ENCODE measurements at places on chromosomes 5 and 9.
A peak's percentile ranks its signal among the peaks of the same experiment; 100 is the strongest.

- no peak for DNase-seq
Measured at GRCh38 chr5:143051244-143052058, 281.3 kb downstream of the ARHGAP26 start.

GRCh38 chr9:120402741-120403542 lies 177.0 kb downstream of the CDK5RAP2 start:
- DNase-seq, result no peak

- DNase-seq, result no peak
Measured at GRCh38 chr9:16309469-16310271, 560.8 kb downstream of the BNC2 start.

DNA sequence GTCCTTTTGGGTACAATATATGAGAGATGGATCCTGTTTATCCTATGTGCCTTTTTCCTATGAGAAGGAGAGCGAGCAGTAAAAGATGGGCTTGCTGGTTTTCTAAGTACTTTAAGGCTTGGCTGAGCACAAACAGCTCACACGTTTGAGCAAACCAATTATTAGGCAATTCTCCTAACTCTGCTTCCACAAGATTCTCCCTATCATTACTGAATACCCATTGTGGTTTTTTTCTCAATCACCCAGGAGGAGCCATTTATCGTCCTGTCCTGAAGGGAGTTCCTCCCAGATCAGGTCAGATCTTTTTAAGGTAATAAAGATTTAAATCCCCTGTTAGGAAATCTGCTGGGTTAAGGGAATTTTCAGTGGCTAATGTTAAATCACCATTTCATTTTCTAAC lies 19.4 kb upstream of the C1QTNF3 start:
- DNase-seq, result no peak

DNA sequence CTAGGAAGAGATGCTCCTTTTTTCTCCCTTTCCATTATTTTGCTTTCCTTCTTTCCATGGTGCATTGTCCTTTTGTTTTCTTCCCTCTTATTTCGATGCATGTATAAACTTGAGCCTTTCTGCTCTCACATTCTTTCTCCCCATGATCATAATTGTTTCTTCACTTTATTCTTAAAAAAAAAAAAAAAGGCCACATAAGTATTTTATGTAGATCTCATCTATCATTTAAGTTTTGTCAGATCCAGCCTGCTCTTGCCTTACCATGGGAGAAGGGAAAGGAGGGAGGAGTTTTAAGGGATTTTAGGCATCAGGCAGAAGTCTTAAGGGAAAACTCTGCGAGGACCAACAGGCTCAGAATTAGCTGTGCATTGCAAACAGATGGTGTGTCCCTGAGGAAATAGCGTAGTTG lies 11.1 kb downstream of the TGFBR1 start:
- DNase-seq, result no peak

DNA sequence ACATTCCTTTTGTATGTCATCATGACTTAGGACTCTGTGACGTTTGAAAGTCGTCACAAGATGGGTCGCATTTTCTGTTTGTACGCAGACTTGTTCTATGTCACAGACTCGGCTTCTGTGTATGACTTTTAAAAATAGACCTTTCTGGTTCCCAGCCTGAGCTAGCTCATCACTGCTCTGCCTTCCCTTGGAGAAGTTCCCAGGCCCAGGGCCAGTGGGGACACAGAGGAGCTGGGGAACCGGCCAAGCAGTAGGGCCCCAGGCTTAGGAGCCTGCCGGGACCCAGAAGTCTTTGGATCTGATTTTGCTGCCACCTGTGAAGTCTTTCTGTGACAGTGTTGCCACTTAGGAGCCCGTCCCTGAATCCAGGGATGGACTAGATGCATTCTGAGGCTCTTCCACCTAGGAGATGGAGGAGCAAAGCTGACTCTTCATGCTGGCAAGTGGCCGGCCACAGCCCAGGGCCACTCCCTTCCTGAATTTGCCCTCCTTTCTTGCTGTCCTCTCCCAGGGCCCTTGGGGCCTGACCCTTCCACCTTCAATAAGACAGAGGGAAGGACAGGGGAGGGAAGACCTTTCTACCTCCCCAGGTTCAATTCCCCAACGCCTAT lies 18.1 kb upstream of the UBE2QL1 start:
- DNase-seq, result no peak

DNA sequence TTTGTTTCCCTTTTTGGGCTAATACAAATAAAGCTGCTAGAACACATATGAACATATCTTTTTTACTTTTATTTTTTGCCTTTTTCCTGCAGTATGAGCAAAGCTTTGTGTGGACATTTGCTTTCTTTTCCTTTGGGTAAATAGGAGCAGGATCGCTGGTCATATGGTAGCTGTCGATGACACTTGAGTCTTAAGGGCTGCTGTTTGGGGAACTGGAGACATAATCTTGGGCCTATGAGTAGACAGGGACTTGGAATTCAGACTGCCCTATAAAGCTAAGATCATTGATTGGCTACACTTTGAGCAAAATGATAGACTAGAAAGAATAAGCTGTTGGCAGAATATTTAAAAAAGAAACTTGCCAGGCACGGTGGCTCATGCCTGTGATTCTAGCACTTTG lies 60.9 kb upstream of the ABL1 start:
- no peak for DNase-seq

DNA sequence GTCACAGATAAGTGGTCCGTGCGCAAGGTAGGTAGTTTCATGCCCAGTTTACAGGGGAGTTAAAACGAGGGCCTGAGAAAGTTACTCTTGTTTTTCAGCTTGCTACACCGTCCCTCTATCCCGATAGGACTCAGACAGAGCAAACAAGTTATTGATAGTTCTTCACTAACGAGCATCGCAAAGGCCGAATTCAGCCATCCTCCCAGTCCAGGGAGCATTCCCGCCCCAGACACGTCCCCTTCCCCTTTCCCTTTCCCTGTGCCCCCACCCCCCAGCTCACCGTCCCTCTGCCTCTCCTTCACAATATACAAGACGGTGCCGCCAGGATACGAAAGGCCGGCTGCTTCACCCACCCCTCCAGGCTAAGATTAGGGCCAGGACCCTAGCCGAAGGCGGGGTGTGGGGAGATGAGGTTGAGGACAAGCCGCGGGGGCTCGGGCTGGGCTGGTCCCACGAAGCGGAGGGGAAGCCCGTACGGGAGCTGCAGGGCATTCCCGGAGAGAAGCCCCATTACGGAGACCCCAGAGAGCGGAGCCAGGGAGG lies 599 bp downstream of the KIAA1191 start:
- peak; percentile 7 for DNase-seq

DNA sequence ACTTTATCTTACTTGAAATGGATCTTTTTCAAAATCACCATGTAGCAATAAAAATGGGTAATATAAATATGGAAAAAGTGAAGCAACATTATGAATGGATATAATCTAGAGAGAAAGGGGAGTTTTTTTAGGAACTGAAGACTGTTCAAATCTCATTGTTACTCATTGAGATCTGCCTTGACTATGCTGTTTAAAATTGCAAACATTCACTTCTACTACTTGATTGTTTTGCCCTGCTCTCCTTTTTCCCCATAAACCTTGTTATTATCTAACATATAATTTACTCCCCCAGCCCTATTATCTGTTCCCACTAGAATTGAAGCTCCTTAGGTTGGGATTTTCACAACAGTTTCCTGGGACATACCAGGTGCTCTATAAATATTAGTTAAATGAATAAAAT lies 22.0 kb downstream of the PAM start:
- no peak for DNase-seq

DNA sequence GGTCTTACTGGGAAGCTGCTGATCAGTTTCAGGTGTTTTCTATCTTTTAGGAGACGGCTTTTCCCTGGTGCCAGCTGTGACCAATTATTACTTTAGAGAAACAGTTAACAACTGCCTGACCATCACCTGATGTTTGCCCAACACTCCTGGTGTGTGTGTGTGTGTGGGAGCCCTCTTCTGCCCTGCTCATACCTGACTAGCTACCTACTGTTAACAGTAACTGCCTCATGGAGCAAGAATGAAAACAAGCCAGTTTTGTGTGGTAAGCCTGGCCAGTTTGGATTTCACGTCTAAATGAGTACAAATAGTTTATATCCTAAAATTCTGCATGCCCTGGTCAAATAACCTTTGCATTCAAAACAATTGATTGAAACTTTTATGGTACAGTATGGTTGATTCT lies 46.1 kb upstream of the RIOK2 start:
- no peak for DNase-seq

DNA sequence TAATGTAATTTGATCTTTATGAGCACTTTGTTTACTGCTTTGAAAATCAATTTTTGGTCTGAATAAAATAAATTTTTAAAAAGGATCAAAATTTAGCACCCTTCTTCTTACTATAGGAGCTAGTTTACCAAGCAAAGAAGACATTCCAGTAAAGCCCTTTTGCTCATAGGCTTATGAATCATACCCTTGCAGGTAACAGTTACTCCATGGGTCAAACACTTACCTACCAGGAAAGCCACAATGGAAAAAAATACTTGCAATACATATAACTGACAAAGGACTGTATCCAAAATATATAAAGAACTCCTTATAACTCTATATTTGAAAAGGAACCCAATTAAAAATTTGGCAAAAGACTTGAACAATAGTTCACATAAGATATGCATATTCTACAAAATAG lies 66.6 kb downstream of the SHOC1 start:
- DNase-seq, result no peak

DNA sequence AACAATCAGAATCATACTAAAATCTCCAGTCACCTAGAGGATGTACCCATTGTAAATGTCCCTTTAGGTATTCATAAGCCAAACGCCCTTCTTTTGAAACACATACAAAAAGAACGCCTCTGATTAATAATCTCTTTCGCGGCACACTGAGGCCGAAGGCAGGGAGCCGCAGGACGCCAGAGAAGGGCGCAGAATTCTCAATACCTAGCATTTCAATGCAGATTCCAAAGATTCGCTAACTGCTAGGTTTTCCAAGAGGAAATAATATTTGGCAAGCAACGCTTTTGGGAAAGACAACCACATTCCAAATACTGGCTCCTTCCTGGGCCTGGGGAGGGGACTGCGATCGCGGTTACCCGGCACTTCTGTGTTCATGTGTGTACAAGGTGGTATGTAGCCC lies 203.3 kb downstream of the MEF2C start:
- no peak for DNase-seq

DNA sequence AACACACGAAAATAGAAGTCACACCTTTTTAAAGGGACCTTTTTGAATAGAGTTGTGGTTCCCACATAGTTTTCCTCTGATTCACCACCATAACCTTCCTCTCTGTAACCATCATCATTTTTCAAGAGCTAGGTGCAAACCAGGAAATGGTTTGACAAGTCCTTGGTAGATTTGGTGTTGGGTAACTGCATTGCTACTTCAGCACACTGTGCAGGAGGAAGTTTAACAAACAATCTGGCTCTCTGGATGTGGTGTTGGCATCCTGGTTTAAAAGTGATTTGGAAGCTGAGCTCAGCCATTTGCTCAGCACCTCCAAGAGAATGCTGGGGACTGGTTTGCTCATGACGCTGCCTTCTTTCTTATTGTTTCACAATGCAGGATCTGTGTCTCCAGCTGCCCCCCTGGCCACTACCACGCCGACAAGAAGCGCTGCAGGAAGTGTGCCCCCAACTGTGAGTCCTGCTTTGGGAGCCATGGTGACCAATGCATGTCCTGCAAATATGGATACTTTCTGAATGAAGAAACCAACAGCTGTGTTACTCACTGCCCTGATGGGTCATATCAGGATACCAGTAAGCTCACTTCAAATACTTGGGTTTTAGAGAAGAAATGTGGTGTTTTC lies 213.1 kb downstream of the RFK start:
- DNase-seq, result no peak

- no peak for DNase-seq
Measured at GRCh38 chr9:74173284-74173683, 323.9 kb upstream of the RORB start.

- no peak for DNase-seq
Measured at GRCh38 chr9:20732118-20732517, 48.1 kb downstream of the FOCAD start.

GRCh38 chr5:178649580-178649979 lies 22.7 kb upstream of the CLK4 start:
- no peak for DNase-seq

DNA sequence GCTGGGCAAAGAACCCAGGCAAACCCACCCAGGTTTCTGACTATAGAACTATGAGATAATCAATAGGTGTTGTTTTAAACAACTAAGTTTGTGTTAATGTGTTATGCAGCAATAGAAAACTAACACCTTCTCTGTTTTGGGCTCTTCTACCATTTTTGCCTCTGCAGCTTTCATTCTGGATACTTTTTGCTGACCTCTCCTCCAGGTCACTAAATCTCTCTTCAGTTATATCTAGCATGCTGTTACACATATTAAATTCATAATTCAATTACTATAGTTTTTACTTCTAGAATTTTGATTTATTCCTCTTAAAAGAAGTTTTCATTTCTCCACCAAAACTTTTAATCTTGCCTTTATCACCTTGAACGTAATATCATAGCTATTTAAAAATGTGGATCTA lies 17.2 kb downstream of the MAPK9 start:
- DNase-seq, result no peak

- DNase-seq, result peak; percentile 68
Measured at GRCh38 chr9:136532799-136533774, 12.8 kb downstream of the NOTCH1 start.

DNA sequence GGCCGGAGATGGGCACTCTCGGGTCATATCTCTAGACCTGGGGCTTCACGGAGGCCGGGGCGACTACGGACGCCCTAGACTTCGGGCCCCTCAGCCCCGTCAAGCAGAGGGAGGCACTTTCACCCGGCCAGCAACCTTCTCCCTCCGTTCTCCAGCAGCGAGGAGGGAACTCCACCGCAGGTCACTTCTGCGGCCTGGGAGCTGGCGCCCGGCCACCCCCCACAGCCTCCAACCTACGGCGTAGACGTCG lies 201 bp downstream of the DOLK start:
- DNase-seq, result no peak

DNA sequence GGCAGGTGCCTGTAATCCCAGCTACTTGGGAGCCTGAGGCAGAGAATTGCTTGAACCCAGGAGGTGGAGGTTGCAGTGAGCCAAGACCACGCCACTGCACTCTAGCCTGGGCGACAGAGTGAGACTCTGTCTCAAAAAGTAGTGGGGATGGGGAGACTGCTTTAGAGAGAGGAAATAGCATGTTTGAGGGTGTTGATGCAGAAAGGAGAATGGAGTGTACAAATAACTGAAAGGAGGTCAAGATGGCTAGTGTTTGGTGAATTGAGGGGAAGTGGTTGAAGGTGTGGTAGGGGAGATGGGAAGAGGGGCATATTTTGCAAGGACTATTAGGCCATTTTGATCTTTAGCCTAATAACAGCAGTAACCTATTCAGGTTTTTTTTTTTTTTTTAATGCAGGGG lies 18.2 kb downstream of the TENT2 start:
- no peak for DNase-seq

DNA sequence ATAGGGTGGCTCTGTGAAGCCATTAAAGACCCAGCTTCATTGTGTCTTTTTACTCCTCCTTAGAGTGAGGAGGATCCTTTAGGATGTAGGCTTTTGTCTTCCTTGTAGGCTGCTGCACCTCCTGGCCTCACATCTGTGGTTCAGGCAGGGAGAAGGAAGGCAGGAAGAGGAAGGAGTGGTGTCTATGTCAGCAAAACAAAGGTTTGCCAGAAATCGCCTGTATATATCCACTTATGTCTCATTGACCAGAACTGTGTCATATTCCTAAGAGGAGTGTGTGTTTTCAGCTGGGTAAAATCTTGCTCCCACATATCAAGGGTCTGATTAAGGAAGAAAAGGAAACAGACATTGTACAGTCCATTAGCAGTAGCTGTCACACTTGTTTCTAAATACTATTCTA lies 213.8 kb downstream of the ARHGAP26 start:
- no peak for DNase-seq

GRCh38 chr9:122536134-122536533 lies 9.0 kb upstream of the OR1N1 start:
- no peak for DNase-seq

GRCh38 chr5:31464081-31464480 lies 67.8 kb downstream of the DROSHA start:
- DNase-seq, result no peak

Measured in activated CD4-positive, alpha-beta T cell treated with anti-CD3 and anti-CD28 coated beads, Interleukin-2, amount 50 U/mL, for 1 hour (primary cell).